Breast epithelium (tissue), 4 donors: ENCODE measurements at places on chromosomes 5 and 9. TPM values are rescaled to one million over a fixed set of nuclear protein-coding genes. Genes with fewer than 3 reads are reported as not detected.

CNTLN gene
- total RNA-seq: 19.7 TPM

- no peaks in the 10 kb centered on the region for H3K36me3 ChIP-seq
- no peak overlapping the region for H3K4me3 ChIP-seq
- no peak overlapping the region for H3K27ac ChIP-seq
Observed at GRCh38 chr5:74517700-74518099, 122.8 kb downstream of the ENC1 start.

DNA sequence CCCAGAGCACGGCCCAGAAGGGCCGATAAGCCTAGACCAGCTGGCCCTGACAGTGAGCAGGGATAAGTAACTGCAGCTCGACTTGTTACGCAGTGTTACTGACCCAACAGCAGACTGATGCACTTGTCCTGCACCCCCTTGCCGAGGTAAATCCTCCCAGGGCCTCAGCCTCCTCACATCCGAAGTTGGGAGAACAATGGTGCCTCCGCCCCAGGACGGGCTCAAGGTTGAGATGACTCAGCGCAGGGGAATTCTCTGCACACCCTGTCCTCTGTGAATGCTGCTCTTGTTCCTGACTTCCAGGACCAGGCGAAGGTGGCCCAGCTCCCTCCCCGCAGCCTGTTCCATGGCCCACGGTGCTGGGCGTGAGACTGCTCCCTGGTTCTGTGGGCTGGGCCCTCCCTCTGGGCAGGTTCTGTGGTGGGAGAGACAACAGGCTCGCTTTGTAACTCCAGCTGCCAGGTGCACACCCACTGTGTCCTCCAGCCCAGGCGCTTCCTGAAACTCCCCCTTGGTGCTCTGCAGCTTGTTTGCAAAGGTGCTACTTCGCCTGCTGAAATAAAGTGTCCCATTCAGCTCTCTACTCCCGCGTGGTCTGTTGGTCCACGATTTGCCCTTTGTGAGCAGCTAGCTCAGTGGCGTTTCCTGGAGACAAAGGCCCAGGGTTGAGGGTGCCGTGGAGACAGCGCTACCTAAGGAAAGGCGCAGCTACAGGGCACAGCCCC lies 40.1 kb upstream of the SLC6A19 start:
- peaks cover 6% of the 10 kb centered on the region for H3K27me3 ChIP-seq
- H3K4me1 ChIP-seq: peaks cover 10% of the 10 kb centered on the region
- DNase-seq: peak; percentile 97

DNA sequence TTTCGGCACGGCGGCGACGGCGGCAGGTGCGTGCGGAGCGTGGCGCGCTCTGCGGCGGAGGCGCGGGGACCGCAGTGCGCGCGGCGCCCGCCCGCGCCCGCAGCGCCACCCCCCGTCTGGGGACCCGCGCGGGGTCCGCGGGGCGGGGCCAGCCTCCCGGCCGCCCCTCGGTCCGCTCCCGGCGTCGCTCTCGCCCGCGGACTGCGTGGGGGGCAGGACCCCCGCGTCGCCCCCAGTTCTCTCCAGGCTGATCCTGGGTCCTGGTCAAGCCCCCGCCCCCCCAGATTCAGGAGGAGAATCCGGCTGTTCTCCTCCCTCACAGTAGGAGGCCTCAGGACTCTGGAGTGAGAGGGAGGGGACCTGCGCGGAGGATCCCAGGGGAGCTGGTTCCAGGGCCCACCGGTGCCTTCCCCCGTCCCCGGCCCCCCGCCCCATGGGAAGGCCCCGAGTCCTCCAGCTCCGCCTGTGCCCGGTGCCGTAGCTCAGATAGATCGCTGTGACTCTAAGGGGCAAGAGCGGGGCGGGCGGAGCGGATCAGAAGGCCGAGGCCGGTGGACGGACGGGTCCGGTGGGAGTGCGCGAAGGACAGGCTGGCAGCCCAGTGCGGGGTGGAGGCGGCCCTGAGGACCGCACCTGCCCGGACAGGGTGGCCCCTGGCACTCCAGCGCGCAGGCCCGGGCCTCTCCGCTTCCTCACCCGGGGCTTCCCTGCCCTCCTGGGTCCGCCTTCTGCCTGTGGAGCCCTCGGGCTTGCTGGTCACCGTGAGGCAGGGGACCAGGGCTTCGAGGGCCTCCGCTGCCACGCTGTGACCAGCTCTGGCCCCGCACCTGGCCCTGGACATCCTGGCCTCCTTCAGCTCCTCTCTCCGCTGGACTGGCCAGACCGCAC lies at the start of gene RNF208:
TSS of gene RNF208 (minus strand) at position 51 of the 888 bp plus-strand sequence. CDS start 1,028 bp downstream, outside the sequence.
- DNase-seq: no peak
- H3K4me3 ChIP-seq: peak within 1 kb of the TSS; percentile 77
- H3K27me3 ChIP-seq: no peaks in the 10 kb centered on the region
- H3K27ac ChIP-seq: peak within 1 kb of the TSS; percentile 92
- no peaks in the 10 kb centered on the region for H3K36me3 ChIP-seq
- peaks cover 7% of the 10 kb centered on the region for H3K4me1 ChIP-seq

ABHD17B gene
- total RNA-seq: 23.3 TPM

DNA sequence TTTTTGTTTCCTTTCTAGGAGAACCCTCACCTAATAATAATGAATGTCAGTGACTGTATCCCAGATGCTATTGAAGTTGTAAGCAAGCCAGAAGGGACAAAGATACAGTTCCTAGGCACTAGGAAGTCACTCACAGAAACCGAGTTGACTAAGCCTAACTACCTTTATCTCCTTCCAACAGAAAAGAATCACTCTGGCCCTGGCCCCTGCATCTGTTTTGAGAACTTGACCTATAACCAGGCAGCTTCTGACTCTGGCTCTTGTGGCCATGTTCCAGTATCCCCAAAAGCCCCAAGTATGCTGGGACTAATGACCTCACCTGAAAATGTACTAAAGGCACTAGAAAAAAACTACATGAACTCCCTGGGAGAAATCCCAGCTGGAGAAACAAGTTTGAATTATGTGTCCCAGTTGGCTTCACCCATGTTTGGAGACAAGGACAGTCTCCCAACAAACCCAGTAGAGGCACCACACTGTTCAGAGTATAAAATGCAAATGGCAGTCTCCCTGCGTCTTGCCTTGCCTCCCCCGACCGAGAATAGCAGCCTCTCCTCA lies 87.1 kb downstream of the OSMR start:
- H3K27me3 ChIP-seq: no peaks in the 10 kb centered on the region
- no peak overlapping the region for H3K27ac ChIP-seq
- H3K4me3 ChIP-seq: no peak overlapping the region
- no peaks in the 10 kb centered on the region for H3K36me3 ChIP-seq
- no peak for DNase-seq

- no peaks in the 10 kb centered on the region for H3K27me3 ChIP-seq
- no peaks in the 10 kb centered on the region for H3K4me1 ChIP-seq
- no peak for DNase-seq
- no peak overlapping the region for H3K27ac ChIP-seq
- no peaks in the 10 kb centered on the region for H3K36me3 ChIP-seq
Observed at GRCh38 chr5:78005021-78005785, 229.1 kb upstream of the TBCA start.

- H3K27me3 ChIP-seq: no peaks in the 10 kb centered on the region
- H3K27ac ChIP-seq: no peak overlapping the region
- H3K36me3 ChIP-seq: no peaks in the 10 kb centered on the region
- no peak for DNase-seq
- no peak overlapping the region for H3K4me3 ChIP-seq
- H3K4me1 ChIP-seq: no peaks in the 10 kb centered on the region
Observed at GRCh38 chr9:22433691-22434090, 12.9 kb upstream of the DMRTA1 start.

- H3K27ac ChIP-seq: no peak overlapping the region
- no peak overlapping the region for H3K4me3 ChIP-seq
- peaks cover 72% of the 10 kb centered on the region for H3K27me3 ChIP-seq
- no peaks in the 10 kb centered on the region for H3K4me1 ChIP-seq
- no peaks in the 10 kb centered on the region for H3K36me3 ChIP-seq
Observed at GRCh38 chr9:123996731-123997421, 14.7 kb upstream of the LHX2 start.

PSAT1 gene
- 0.48 TPM for total RNA-seq

TOR4A gene
- 2.9 TPM for total RNA-seq

PLEKHG4B gene
- total RNA-seq: 4.3 TPM

- peaks cover 9% of the 10 kb centered on the region for H3K4me1 ChIP-seq
- H3K36me3 ChIP-seq: no peaks in the 10 kb centered on the region
- H3K27me3 ChIP-seq: no peaks in the 10 kb centered on the region
Observed at GRCh38 chr5:139701056-139701741, 53.0 kb downstream of the CXXC5 start.

FANCG gene
- 13.4 TPM for total RNA-seq

DNA sequence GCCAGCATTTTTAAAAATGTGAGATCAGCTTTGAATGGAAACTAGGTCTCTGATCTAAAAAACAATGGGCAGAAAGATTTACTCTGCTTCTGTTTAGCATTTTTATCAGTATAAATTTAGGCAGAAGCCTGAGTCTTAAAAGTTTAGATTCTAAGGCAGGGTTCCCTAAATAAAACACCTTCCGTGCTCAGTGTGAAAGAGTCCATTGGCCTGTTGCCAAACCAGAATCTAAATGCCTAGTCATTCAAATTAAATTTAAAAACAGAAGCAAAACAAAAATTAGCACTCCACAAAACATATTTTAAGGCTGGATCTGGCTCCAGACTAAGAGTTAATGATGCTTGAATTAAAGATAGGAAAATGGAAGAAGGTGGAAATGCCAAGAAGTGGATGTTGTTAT lies 4.5 kb downstream of the TYRP1 start:
- no peak overlapping the region for H3K4me3 ChIP-seq
- H3K4me1 ChIP-seq: no peaks in the 10 kb centered on the region
- H3K36me3 ChIP-seq: no peaks in the 10 kb centered on the region
- no peak for DNase-seq

GRCh38 chr9:83219924-83220438 lies 157.0 kb upstream of the RASEF start:
- H3K27me3 ChIP-seq: no peaks in the 10 kb centered on the region
- H3K4me3 ChIP-seq: peak overlapping the region; percentile 53
- peak overlapping the region; percentile 68 for H3K27ac ChIP-seq
- H3K36me3 ChIP-seq: no peaks in the 10 kb centered on the region

DNA sequence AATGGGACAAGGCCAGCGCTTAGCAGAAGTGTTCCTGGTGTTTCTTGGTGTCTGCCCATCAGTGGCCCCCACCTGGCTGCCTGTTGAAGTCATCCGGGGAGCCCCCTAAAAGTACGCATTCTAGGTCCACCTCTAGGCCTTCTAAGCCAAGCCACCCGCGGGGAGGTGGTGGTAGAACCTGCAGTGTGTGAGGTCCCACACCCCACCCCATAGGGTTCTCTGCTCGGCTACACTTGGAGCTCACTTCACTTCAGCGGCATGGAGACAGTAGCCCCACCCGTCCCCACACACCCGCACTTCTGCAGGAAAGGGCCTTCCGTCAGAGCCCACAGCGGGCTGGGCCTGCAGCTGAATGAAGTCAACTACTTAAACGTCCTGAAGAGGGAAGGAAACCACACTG lies 29.6 kb upstream of the FCN2 start:
- H3K27ac ChIP-seq: no peak overlapping the region
- no peaks in the 10 kb centered on the region for H3K36me3 ChIP-seq
- peaks cover 3% of the 10 kb centered on the region for H3K27me3 ChIP-seq
- H3K4me1 ChIP-seq: no peaks in the 10 kb centered on the region
- DNase-seq: peak; percentile 12

DNA sequence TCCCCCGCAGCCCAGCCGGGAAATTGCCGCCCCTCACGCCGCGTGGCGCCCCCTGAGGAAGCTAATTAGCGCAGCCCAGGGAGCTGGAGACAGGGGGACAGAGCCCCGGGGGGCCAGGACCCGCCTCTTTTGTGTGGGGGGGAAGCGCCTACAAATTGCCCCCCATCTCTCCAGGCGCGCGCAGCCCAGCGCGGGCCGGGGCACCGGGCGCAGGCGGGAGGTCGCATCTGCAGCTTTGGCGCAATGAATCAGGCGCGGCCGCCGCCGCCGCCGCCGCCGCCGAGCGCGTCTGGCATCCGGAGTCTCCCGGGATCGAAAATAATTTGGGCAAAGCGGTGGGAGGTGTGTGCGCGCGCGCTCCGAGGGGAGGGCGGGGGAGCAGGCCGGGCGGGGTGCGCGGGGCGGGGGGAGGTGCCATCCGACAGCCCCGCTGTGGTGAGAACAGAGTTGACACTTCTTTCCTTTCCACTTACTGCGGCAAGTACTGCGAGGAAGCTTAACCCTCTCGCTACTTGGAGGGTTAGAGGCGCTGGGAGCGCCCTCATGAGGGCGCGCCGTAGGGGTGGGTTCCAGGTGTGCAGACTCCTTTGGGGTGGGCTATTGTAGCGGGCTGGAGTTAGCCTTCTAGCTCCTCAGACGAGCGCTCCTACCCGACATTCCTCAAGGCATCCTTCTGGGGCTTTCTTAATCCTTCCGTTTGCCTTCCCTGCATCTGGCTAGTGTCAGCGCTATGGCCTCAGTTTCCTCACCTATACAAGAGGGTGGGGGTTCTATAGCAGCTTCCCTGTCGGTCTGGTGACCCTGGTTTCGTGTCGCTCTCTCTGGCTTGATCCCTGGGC lies 63.1 kb downstream of the CXXC5 start:
- H3K27me3 ChIP-seq: no peaks in the 10 kb centered on the region
- peaks cover 12% of the 10 kb centered on the region for H3K4me1 ChIP-seq
- H3K36me3 ChIP-seq: no peaks in the 10 kb centered on the region
- DNase-seq: no peak
- peak overlapping the region; percentile 6 for H3K27ac ChIP-seq

GRCh38 chr5:146751781-146752401 lies 126.7 kb downstream of the PPP2R2B start:
- no peak for DNase-seq
- H3K4me1 ChIP-seq: no peaks in the 10 kb centered on the region
- H3K27ac ChIP-seq: no peak overlapping the region
- no peak overlapping the region for H3K4me3 ChIP-seq
- no peaks in the 10 kb centered on the region for H3K36me3 ChIP-seq

GRCh38 chr9:134128727-134129679 lies 6.9 kb upstream of the WDR5 start:
- no peaks in the 10 kb centered on the region for H3K36me3 ChIP-seq
- H3K4me1 ChIP-seq: no peaks in the 10 kb centered on the region
- no peaks in the 10 kb centered on the region for H3K27me3 ChIP-seq
- peak overlapping the region; percentile 75 for H3K27ac ChIP-seq

DNA sequence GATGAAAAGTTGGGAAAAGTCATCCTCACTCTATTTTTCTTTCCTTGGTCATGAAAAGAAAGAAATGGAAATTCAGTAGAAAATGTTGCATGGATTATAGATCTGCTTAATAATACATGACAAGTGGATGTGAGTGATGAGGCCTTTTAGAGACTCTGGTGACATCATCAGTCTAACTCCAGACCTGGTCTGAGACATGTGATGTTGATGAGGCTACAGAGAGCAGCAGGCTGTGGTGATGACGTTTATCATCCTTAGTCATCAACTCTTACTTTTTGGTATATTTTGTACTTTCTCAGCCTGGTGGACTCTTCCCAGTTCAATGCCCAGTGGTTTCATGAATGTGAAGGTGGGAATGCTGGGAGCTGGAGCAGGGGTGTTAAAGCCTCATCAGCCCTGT lies 116.4 kb downstream of the TTLL11 start:
- H3K27me3 ChIP-seq: no peaks in the 10 kb centered on the region
- H3K36me3 ChIP-seq: no peaks in the 10 kb centered on the region

- DNase-seq: no peak
- H3K27me3 ChIP-seq: no peaks in the 10 kb centered on the region
- H3K4me1 ChIP-seq: no peaks in the 10 kb centered on the region
- H3K27ac ChIP-seq: peak overlapping the region; percentile 5
- H3K4me3 ChIP-seq: peak overlapping the region; percentile 93
- no peaks in the 10 kb centered on the region for H3K36me3 ChIP-seq
Observed at GRCh38 chr9:130173666-130173983, 1.4 kb downstream of the NCS1 start.
